ENCODE measurements at places on chromosomes 2 and 18. TPM values are rescaled to one million over a fixed set of nuclear protein-coding genes. Genes with fewer than 3 reads are reported as not detected.

CNRIP1 gene
- total RNA-seq, result 6.9 TPM

GALR1 gene
- 0.74 TPM for total RNA-seq

LRP1B gene
- 0.89 TPM for total RNA-seq

CRYBA2 gene
- not detected for total RNA-seq

KDSR gene
- 31.0 TPM for total RNA-seq

ABCG8 gene
- 0.31 TPM for total RNA-seq

BOLL gene
- total RNA-seq, result 0.04 TPM

IL37 gene
- total RNA-seq, result not detected

SKOR2 gene
- total RNA-seq, result not detected

GRCh38 chr2:68687018-68687417 lies 43.6 kb downstream of the PROKR1 start:
- H3K4me1 ChIP-seq, result peaks cover 27% of the 10 kb centered on the region
- no peak overlapping the region for H3K27ac ChIP-seq
- H3K4me3 ChIP-seq, result no peak overlapping the region
- no peak for DNase-seq
- no peaks in the 10 kb centered on the region for H3K27me3 ChIP-seq

- H3K4me3 ChIP-seq, result peak overlapping the region; percentile 83
- H3K4me1 ChIP-seq, result peaks cover 5% of the 10 kb centered on the region
- H3K27ac ChIP-seq, result no peak overlapping the region
Measured at GRCh38 chr2:232634206-232635150, 1.1 kb downstream of the EFHD1 start.

- no peak overlapping the region for H3K4me3 ChIP-seq
- no peaks in the 10 kb centered on the region for H3K27me3 ChIP-seq
- no peak overlapping the region for H3K27ac ChIP-seq
- DNase-seq, result no peak
Measured at GRCh38 chr2:237868631-237869342, 9.4 kb downstream of the RAMP1 start.

GRCh38 chr2:236939721-236940231 lies 145.9 kb upstream of the COPS8 start:
- H3K27me3 ChIP-seq, result no peaks in the 10 kb centered on the region
- H3K36me3 ChIP-seq, result no peaks in the 10 kb centered on the region
- no peak overlapping the region for H3K4me3 ChIP-seq

GRCh38 chr2:206642075-206643025 lies at the start of gene FAM237A:
TSS of gene FAM237A (plus strand) at chr2:206642487. CDS start at chr2:206644237, 1,750 bp downstream.
- DNase-seq, result peak; percentile 94
- peaks cover 57% of the 10 kb centered on the region for H3K27me3 ChIP-seq
- H3K36me3 ChIP-seq, result no peaks in the 10 kb centered on the region
- H3K27ac ChIP-seq, result no peak within 1 kb of the TSS
- peak within 1 kb of the TSS; percentile 64 for H3K4me3 ChIP-seq

DNA sequence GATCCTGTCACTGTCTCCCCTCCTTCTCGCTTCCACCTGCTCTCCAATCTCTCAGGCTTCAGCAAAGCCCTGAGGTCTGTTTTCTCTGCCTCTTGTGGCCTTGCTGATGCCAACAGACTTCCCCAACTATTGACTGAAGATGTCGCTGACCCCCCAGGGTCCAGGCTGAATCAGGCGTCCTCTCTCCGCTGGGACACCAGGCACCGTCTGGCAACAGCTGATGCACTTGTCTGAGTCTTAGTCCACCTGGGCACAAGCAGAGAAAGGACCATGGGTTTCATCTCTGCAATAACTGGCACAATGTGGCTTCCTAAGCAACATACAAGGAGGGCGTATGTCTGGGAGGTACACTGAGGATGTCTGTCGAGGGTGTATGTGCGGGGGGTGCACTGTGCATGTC lies 248.7 kb upstream of the MYT1L start:
- H3K27me3 ChIP-seq, result no peaks in the 10 kb centered on the region
- no peak for DNase-seq
- no peak overlapping the region for H3K27ac ChIP-seq

DNA sequence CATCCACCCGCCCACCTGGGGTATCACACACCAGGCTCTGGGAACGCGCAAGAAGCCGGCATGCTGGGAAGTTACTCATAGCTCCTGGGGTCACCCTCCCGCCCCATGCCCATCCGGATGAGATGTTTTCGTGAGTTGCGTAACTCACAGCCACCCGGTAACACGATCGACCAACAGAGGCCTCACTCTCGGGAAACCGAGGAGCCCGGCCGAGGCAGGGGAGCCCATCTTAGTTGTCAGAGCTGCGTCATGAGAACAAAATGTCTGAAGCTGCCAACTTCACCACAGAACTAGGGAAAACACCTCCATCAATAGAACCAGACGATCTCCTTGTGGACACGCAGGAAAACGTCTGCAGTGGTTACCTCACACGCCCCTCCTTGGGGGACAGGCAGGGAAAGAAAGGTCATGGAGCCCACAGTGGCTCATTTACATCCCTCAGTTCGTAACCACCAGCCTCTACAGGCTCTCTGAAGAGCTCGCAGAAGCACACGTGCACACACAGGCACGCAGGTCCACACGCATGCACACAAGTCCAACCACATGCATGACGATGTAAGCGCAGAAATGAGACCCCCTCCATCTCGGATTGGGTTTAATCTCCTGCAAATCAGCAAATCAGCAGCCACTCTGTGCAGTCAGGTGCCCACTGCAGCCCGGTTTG lies 26.2 kb downstream of the ADI1 start:
- no peak overlapping the region for H3K27ac ChIP-seq
- H3K4me1 ChIP-seq, result no peaks in the 10 kb centered on the region
- no peaks in the 10 kb centered on the region for H3K27me3 ChIP-seq

DNA sequence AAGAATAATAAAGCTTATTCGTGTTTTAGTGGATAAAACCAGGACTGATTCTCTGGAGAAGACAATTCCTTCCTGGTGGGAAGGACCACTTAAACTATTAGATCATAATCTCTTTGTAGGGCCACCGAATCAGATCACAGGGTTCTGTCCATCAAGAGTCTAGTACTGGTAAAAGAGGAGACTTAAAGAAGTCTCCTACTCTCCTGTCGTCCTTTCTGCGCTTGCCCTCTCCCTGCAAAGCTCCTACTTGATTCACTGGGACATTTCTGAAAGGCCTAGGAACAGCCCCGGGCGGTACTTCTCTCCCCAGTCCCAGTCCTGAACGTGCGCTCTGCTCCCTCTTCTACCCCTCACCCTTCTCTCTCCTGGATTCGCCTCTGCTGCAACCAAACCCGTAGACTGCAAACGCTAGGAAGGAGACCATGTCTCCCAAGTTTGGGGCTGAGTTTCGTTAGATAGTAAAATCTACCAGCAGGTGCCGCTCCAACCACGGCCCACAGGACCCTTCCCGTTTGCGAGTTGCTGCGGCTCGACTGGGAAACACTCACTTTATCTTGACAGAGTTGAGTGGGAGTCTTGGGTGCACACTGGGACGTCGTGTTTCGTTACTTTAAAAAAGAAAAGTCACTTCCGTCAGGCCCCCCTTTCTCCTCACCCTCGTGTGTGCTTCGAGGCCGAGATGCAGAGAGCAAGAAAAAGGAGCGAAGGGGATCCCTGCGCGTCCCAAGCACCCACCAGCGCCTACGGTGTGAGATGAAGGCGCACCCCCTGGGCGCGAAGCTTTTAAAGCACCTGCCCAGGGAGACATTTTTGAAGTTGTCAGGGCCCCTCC lies 923 bp downstream of the FIGLA start:
- H3K4me3 ChIP-seq, result peak overlapping the region; percentile 56
- 0 out of 2 replicates have a peak, but pooled peaks cover 3% of the 10 kb centered on the region for H3K4me1 ChIP-seq

- no peaks in the 10 kb centered on the region for H3K27me3 ChIP-seq
- H3K4me1 ChIP-seq, result no peaks in the 10 kb centered on the region
- peak; percentile 91 for DNase-seq
- no peak overlapping the region for H3K4me3 ChIP-seq
Measured at GRCh38 chr2:178914259-178914849, 107.1 kb upstream of the TTN start.

DNA sequence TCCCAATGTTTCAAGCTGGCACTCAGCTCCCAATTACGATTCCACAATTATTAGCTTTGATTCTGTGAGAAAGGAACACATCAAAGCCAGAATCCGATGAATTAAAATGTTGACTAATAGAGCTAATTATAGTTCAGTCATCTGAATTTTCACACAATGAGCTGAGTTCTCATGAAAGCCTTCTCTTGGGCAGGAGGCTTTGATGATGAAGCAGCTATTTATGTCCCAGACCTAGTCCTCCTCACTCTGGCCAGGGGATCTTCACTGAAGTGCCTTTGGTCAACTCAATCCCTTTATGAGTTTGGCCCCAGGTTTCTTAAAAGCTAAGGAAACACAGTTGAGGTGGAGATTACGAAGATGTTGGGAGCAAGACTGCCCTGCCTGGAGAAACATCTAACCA lies 74.7 kb upstream of the PPM1B start:
- H3K4me3 ChIP-seq, result no peak overlapping the region
- no peak overlapping the region for H3K27ac ChIP-seq
- H3K27me3 ChIP-seq, result no peaks in the 10 kb centered on the region
- H3K36me3 ChIP-seq, result no peaks in the 10 kb centered on the region
- no peak for DNase-seq
- 0 out of 2 replicates have a peak, but pooled peaks cover 6% of the 10 kb centered on the region for H3K4me1 ChIP-seq

- H3K4me1 ChIP-seq, result peaks cover 11% of the 10 kb centered on the region
- no peak overlapping the region for H3K4me3 ChIP-seq
- no peak for DNase-seq
- no peaks in the 10 kb centered on the region for H3K27me3 ChIP-seq
Measured at GRCh38 chr2:162490052-162490717, 146.3 kb downstream of the GCA start.

GRCh38 chr2:101569886-101570520 lies 95.1 kb upstream of the RFX8 start:
- no peaks in the 10 kb centered on the region for H3K27me3 ChIP-seq
- no peak overlapping the region for H3K27ac ChIP-seq
- H3K4me3 ChIP-seq, result no peak overlapping the region
- DNase-seq, result no peak

DNA sequence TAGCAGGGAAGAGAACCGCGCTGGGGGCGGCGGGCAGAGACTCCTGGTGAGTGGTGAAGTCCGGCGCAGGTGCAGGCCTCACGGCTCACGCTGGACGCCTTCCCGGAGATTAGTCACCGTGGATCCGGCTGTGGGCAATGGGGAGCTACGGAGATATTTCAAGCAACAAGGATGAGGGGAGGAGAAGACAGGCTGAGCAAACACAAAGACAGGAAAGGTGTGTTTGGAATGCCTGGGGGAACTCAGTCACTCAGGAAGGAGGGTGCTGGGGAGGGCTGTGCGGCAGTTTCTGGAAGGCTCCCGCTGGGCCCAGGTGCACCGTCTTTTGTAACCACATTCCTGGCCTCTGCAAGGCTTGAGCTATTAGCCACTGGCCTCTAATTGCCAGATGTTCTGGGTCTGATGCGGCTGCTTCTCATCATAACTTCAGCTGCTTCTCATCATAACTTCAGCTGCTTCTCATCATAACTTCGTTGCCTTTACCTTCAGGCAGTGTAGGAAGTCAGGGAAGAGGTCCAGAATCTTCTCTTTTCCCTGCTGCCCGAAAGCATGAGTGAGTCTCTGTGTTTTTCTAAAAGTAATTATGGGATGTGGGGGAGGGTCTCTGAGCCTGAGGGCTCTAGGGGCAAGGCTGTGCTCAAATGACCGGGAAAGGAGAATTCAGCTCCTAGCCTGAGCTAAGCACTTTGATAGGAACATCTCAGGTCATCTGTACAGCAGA lies 118.9 kb downstream of the PXDN start:
- H3K4me3 ChIP-seq, result peak overlapping the region; percentile 47
- peaks cover 15% of the 10 kb centered on the region for H3K36me3 ChIP-seq
- DNase-seq, result peak; percentile 97
- H3K4me1 ChIP-seq, result peaks cover 30% of the 10 kb centered on the region

- H3K27me3 ChIP-seq, result no peaks in the 10 kb centered on the region
- H3K4me3 ChIP-seq, result no peak overlapping the region
Measured at GRCh38 chr2:181289698-181290097, 167.5 kb upstream of the ITGA4 start.

DNA sequence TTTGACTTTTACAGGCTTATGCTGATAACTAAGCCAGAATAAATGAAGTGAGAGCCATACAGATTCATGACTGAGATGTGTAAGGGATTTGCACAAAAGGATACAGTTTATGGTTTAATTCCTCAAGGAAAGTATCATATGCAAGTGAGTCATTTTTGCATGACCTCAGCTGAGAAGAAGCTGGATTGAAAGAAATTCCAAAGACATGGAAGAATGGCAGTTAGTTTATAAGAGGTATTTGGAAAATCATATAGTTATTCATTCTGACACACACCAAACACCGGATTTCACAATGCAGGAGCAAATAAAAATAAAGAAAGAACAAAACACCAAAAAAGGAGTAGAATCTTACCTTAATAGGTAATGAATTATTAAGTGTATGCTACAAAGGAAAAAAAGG lies 83.2 kb upstream of the RND3 start:
- no peak for DNase-seq
- H3K36me3 ChIP-seq, result no peaks in the 10 kb centered on the region
- no peak overlapping the region for H3K4me3 ChIP-seq

DNA sequence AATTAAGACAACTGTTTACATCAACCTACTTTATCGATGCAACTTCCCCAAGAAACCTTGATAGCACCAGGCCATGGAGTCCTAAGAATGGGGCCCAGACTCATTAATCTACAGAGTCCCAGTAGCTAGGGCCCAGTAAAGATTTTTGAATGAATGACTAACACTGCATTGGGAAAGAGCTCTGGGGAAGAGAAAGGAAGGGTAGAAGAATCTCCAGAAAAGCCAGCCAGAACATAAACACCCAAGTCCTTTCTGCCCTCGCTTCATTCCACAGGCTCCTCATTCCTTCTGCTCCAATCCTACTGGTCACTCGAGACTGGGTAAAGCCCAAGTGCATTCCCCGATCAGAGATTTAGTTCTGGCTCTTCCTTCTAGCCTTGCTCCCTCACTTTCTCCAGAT lies 44.3 kb downstream of the CYRIA start:
- DNase-seq, result no peak
- no peak overlapping the region for H3K4me3 ChIP-seq
- peaks cover 16% of the 10 kb centered on the region for H3K4me1 ChIP-seq
- no peaks in the 10 kb centered on the region for H3K27me3 ChIP-seq
- no peak overlapping the region for H3K27ac ChIP-seq
- H3K36me3 ChIP-seq, result no peaks in the 10 kb centered on the region

GRCh38 chr2:106143495-106144215 lies 50.4 kb downstream of the UXS1 start:
- H3K4me3 ChIP-seq, result no peak overlapping the region
- DNase-seq, result peak; percentile 57
- H3K27ac ChIP-seq, result no peak overlapping the region
- no peaks in the 10 kb centered on the region for H3K27me3 ChIP-seq

- peaks cover 73% of the 10 kb centered on the region for H3K36me3 ChIP-seq
- no peak overlapping the region for H3K4me3 ChIP-seq
- no peak for DNase-seq
- H3K4me1 ChIP-seq, result 0 out of 2 replicates have a peak, but pooled peaks cover under 1% of the 10 kb centered on the region
Measured at GRCh38 chr2:27223416-27223815, 6.2 kb downstream of the CAD start.

Measured in GM23338 (cell line).